ENCODE measurements at places on chromosomes 7 and 10.

- no peak for DNase-seq
These were observed 8.1 kb downstream of the SKIDA1 start for GRCh38 chr10:21517134-21518031.

DNA sequence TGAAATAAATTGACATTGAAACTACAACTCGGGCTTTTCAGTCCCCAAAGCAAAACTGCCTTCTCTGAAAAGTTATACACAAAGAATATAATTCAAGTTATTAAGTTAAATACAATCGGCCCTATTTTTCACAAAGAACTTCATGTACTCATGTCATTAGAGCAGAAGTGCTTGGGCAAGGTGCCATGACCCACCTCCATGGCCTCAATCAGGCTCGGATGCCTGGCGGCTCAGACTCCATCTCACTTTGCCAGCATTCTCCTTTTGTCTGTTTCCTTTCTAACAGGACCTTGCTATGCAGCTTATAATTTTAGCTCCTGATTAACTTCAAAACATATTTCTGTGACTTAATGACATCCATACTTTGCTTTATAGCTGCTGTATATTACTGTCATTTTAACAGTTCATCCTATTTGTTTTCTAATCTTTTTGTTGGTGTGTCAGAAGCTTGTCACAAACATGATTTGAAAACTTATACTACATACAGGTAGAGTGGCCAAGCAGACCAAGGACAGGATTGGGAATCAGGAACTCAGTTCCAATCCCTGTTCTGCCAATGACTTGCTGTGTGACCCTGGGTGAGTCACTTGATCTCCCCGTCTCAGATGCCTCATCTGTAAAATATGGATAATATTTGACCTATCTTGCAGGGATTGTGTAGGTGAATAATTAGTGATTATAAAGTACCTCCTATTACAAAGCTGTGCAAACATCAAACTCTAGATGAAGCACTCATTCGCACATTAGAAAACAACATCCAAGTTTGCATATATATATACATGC, 60.8 kb upstream of the ITGA8 start:
- DNase-seq, result no peak

GRCh38 chr10:131747251-131747650, 153.6 kb upstream of the PPP2R2D start:
- no peak for DNase-seq

- DNase-seq, result peak; percentile 9
These were observed 20.6 kb downstream of the HYAL4 start for GRCh38 chr7:123865517-123866117.

GRCh38 chr10:71814922-71815411, 36.1 kb downstream of the PSAP start:
- no peak for DNase-seq

DNA sequence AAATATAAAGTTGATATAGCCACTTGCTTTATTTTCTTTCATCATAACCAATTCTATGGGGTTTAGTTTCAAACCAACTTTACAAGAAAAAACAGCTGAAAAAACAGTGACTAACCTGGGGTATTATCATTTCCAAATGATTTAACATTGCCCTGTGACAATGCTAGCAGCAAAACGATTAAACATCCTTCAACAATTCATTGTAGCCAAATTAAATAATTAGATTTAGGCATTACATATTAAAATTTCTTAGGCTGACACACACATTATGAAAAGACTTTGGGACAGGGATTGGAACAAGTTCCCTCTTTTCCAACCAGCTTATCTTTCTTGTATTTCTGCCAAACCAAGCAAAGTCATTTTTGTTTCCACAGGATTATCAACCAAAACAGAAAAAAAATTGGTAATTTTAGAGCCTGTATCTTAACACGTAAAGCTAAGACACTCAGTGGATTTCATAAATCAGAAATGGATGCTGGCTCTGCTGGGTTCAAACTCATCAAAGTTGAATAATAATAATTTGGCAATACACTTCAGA, 84.0 kb downstream of the SEMA3D start:
- DNase-seq, result no peak

- no peak for DNase-seq
These were observed 120.7 kb downstream of the CXCL12 start for GRCh38 chr10:44264244-44264643.

GRCh38 chr10:58704671-58705141, 192.0 kb downstream of the BICC1 start:
- no peak for DNase-seq

GRCh38 chr10:97131666-97132065, 54.1 kb downstream of the SLIT1 start:
- DNase-seq, result no peak

DNA sequence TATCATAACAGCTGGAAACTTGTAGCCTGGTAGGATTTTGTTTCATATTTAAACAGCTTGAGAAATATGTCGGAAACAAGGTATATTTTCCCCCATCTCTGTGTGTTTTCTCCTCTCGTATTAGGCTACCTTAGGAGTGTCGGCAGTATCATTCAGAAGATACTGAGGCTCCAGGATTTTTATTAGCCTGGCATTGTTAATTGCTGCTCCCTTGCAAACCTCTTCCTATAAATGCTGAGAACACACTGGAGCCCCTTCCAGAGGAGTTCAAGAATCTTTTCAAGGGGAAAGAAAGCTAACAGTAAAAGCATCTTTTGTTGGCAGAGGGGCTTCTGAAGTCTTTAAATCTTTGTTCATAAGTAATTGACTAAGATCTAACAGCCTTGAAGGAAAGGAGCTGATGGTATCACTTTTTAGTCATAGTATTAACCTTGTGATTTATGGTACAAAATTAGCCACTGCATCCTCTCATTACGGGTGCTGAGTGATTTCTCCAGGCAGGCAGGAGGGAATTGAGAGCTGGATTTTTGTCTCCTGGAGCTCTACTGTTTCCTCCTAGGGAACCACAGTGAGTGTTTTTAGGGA, 998.7 kb downstream of the LRMDA start:
- DNase-seq, result no peak

DNA sequence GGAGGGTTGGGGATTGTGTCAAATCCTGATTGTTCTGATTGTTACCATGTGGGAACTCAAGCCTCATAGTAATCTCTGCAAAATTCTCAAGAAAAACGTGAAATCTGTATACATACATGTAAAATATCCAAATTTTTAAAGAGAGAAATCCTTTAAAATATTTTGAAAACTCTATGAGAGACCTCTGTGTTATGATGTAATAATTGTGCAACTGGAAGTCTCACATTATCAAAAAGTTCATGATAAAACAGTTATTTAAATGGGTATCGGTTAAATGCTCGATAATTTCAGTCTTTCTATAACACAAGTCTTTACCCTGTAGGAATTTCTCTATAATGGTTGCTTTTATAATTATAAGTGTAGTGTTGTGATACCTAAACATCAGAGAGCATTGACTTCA, 95.5 kb downstream of the TMEM26 start:
- DNase-seq, result no peak

GRCh38 chr10:77409697-77410471, 227.7 kb downstream of the KCNMA1 start:
- DNase-seq, result no peak

DNA sequence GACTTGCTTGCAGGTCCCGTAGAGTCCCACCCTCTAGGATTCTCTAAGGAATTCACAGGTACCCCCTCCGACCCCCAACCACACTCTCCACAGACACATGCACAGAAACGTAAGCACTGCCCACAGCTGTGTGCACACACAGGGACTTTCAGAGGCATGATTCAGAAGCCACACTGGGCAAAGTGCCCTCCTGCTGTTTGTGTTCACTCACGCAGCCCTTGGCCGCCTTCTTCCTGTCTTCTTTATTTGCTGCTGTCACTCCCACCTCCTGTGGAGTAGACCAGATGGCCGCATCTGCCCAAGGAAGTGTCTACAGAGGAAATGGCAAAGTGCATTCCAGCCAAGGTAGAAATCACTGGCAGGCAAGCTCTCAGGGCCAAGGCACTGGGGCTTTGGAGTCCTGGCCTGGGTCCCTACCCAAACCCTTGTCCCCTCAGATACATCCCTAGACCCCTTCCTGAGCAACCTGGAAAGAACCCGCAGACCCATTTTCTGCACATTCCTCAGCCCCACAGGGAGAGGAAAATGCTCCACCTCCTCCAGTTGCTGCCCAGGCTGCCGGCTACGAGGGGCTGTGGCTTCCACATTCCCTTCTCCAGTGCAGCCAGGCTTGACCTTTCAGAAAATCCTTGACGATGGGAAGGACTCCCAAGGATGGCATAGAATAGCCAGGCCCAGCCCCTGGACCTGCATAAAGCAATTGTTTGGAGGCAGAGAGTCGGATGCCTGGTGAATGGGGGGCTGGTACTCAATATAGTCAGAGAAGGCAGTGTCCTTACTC, 21.6 kb upstream of the GIMAP8 start:
- no peak for DNase-seq

- no peak for DNase-seq
These were observed 13.4 kb downstream of the SLC13A4 start for GRCh38 chr7:135714534-135715009.

GRCh38 chr7:13989949-13990305, 461 bp upstream of the ETV1 start:
- no peak for DNase-seq

DNA sequence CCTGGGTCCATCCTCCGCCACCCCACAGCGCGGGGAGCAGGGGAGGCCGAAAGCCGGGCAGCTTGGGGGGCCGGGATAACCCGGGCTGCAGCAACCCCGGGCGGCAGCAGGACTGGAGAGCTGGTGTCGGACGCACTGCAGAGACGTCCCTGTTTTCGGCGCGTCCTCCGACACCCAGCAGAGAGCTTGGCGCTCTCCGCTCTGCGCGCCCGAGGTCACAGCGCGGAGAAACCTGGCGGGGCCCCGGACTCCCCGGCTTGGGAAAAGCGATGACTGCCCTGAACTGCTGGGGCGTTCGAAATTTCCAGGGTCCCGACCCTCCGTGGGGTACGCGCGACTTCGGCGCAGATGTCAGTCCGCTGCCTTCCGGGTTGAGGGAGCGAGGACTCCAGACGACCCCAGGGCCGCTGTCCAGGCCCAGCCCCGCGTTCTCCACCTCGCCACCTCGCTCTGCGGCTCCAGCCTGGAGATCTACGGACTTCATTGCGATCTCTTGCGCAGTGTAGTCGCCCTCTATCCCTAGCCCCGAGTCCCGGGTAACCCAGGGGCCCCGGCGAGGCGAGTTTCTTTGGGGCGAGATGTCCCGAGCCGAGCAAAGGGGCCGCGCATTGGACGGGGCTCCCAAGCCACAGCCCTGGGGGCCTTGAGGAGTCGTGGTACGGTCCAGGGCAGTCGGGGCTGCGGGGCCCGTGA, 617 bp upstream of the FOXI2 start:
- no peak for DNase-seq

DNA sequence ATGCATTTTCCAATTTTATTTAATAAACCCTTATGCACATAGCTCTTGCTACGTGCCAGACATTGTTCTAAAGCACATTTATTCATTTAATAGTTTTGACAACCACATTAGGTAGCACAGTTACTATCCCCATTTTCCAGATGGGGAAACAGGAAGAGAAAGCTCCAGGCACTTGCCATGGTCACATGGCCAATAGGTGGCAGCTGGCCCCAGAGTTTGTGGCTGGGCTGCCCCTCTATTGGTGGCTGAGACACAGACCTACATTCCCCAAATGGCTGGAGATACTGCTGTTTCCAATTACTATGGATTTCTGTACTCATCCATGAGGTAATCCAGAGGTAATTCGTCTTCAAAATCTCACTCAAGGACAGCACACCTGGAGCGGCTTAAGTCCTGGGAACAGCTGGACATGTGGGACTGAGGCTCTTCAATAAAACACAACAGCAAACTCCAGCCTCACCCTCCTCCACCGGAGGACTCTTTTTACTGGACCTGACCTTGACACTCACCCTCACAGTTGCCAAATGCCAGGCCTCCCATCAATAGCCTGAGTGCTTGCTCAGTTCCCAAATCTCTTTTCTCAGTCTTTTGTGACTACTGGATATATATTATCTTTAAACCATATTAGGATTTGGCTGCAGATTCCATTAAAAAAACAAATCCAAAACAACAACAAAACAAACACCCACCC, 106.1 kb downstream of the CLEC2L start:
- no peak for DNase-seq

DNA sequence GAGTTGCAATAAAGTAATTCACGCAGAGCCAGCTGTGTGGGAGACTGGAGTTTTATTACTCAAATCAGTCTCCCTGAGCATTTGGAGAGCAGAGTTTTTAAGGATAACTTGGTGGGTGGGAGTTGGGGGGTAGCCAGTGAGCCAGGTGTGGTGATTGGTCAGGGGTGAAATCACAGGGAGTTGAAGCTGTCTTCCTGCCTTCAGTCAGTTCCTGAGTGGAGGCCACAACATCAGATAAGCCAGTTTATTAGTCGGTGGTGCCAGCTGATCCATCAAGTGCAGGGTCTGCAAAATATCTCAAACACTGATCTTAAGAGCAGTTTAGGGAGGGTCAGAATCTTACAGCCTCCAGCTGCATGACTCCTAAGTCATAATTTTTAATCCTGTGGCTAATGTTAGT, 3.3 kb upstream of the CYP51A1 start:
- no peak for DNase-seq

GRCh38 chr7:51645702-51646298, 329.2 kb upstream of the COBL start:
- no peak for DNase-seq

DNA sequence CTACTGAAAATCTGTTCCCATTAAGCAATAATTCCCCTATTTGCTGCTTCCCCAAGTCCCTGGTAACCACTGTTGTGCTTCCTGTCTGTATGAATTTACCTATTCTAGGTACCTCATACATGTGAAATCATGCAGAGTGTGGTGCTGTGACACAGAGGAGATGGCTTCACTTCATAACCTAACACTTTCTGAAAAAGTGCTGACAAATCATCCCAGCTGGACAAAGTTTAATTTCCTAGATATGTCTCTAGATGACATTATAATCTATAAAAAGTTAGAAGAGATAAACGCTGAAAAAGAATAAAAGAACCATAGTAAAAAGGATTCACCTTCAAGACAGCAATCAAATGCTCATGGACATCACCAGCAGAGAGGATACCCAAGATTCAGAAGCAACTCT, 277.9 kb downstream of the SKIDA1 start:
- DNase-seq, result no peak

GRCh38 chr10:112461029-112461887, 14.2 kb downstream of the VTI1A start:
- no peak for DNase-seq

DNA sequence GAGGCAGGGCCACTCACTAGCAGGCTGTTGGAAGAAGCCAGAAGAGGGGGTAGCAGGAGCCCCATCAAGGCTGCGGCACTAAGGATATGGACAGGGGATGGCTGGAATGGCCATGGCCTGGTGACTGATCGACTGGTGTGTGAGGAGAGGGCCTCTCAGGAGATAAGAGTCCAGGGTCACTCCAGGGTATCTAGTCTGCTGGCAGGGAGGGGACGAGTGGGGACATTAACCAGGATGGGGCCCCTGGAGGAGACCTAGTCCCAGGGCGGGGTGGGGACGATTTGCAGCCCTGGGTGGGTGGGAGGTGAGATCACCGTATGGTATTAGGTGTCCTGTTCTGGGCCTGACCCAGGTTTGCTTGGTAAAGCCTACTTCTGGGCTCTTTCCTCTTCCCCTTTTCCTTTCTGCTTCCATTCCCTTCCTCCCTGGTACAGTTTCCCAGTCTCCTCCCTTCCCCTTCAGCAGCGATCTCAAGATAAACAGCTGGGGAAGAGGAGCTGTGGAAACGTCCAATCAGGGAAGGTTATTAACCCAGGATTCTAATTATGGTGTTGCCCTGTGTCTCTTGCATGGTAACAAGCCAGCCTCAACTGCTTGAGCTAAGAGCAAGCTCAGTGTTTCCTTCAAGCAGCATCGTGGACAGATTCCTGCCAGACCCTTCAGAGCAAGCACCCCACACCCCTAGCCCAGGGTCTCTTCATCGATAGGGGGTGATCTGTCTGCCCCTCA, 233.2 kb downstream of the RPS24 start:
- no peak for DNase-seq

GRCh38 chr10:43390333-43390732, 18.7 kb downstream of the HNRNPF start:
- no peak for DNase-seq

GRCh38 chr10:42850931-42851330, 68.3 kb downstream of the BMS1 start:
- DNase-seq, result no peak
